Mesangial cell (primary cell): ENCODE measurements at places on chromosomes 13 and 19. TPM values are rescaled to one million over a fixed set of nuclear protein-coding genes. Genes with fewer than 3 reads are reported as not detected.

Gene ANKRD27
- total RNA-seq = 16.6 and 21.2 TPM in 2 replicates

Gene CYP2S1
- total RNA-seq = 2.9 and 4.1 TPM in 2 replicates

Gene GRIK5
- 1.1 and 5.6 TPM in 2 replicates for total RNA-seq

Gene CAPS
- 1.1 and 10.1 TPM in 2 replicates for total RNA-seq

Gene THOP1
- 54.4 and 181 TPM in 2 replicates for total RNA-seq

Gene RFPL4A
- total RNA-seq = not detected in 2 replicates

Gene IGFL3
- 0.76 TPM in 1 of 2 replicates, not detected in the other for total RNA-seq

Gene PTH2
- total RNA-seq = not detected in 2 replicates

Gene TCF3
- 164 and 236 TPM in 2 replicates for total RNA-seq

Gene TTYH1
- total RNA-seq = not detected in 2 replicates

Gene KCNC3
- total RNA-seq = 0.16 and 2.3 TPM in 2 replicates
